ENCODE measurements at places on chromosomes 1 and 21.

GRCh38 chr1:41507110-41507720 is 22.7 kb upstream of the EDN2 start:
- DNase-seq = no peak

GRCh38 chr1:169240449-169241232 is 127.0 kb downstream of the NME7 start:
- DNase-seq = no peak

- DNase-seq = peak; percentile 81
These were observed 75.6 kb downstream of the SYT6 start for GRCh38 chr1:114078116-114078515.

DNA sequence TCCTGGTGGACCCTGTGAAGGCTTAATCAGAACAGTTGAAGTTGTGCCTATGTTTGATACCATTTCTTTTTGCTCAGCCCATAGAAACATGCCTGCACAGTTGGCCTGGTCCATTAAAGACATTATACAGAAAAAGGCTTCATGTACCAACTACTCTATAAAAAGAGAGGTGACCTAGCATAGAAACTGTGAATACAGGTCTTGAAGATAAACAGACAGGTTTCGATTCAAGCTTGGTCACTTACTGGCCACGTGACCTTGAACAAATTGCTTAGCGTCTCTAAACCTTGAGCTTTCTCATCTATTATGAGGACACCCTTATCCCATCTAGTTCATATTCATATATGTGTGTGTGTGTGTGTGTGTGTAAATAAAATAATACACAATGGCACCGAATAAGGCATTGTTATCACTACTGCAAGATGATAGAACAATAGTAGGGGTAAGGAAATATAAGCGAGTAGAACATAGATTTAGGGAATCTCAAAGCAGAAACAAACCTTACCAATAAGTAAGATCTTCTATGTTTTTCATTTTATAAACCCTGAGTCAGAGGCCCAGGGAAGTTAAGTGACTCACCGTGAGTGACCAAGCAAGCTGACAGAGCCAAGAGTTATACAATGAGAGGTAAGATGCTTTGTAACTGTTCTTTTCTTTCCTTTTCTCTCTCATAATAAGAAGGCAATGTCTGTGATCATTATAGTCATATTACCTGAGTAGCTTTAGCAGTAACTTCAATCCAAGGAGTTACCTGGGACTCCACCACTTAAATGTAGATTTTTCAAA is 476.8 kb upstream of the DEPDC1 start:
- DNase-seq = no peak

GRCh38 chr1:59568158-59568935 is 246.4 kb upstream of the HOOK1 start:
- no peak for DNase-seq

GRCh38 chr21:16588433-16588860 is 858.7 kb downstream of the USP25 start:
- DNase-seq = no peak

- no peak for DNase-seq
These were observed 72.0 kb downstream of the ST6GALNAC5 start for GRCh38 chr1:76939050-76939816.

DNA sequence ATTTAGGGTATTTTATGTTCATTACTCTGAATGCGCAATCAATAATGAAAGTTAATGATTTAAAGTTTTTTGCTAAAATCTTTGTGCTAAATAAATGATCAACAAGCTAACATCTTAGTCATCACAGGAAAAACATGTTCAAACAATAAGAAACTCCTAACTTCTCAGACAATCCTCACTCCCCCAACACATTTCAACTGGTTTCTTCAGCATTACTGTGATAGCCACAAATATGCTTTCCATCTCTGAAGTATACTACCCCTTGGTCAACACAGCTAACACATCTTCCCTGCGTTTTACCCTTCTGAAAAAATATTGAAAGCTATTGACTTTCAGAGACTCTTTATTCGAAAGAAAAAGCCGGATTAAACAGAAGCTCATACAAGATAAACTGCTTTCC is 85.8 kb downstream of the ZNF644 start:
- no peak for DNase-seq

DNA sequence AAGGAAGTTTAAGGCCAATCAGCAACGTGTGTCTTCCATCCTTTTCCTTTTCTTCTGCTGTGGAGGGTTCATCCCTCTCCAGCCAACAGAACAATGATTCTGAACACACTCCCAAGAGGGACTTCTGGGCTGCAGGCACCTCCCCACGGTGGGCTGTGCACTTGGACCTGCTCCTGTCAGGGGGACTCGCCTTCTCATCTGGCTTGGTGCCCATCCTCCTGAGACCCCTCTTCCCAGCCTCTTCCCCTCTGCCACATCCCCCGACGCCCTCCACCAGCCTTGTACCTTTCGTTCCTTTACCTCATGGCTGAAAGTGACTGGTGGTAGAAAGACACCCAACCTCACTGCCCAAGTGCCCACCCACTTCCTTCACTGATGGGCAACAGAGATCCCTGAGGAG is 26.0 kb upstream of the SLAMF9 start:
- no peak for DNase-seq

GRCh38 chr1:221727146-221728036 is 14.5 kb downstream of the DUSP10 start:
- DNase-seq = no peak

DNA sequence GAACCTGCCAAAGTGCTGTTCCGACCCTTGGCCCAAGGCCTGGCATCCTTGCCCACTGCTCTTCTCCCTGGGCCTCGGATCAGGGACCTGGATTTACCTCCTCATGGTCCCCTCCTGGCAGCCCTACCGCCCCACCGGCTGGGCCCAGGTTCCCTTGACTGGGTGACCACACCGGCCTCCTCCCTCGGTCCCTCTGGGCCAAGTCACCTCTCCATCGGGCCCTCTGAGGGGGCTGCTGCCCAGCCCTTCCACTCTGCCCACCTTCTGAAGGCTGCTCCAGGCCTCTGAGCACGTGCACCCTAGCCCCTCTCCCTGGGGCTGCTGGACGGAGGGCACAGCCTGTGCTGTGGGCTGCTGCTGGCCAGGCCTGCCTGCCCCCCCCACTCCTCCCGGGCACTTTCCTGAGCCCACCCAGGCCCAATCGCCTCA is 9.3 kb upstream of the MMEL1 start:
- no peak for DNase-seq

- no peak for DNase-seq
These were observed 54.6 kb upstream of the POU3F1 start for GRCh38 chr1:38101037-38101785.

GRCh38 chr1:219398815-219399396 is 214.0 kb downstream of the ZC3H11B start:
- DNase-seq = no peak

GRCh38 chr1:62196086-62196690 is 1.5 kb downstream of the L1TD1 start:
- DNase-seq = no peak

DNA sequence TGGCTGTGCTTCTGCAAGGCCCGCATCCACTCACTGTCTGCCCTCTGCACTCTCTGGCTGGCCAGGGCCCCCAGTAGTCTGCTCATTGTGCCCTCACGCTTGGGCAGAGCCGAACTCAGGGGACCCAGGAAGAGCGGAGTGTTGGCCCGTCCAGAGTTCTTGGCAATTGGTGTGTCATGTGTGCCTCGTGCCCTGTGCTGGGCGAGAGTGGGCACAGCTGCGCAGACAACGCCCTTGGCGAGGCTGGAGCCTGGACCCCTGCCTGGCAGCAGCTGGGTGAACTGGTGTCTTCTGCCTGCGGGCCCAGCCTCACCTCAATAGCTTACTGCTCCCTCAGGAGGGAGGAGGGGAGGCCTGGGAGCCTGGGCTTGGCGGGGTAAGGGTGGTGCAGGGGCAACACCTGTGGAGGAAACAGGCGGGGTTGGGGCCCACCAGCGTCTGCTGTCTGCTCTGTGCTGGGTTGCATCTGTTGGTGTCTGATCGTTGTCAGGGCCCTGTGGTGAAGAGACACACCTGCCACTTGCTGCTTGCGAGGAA is 2.1 kb downstream of the GUK1 start:
- DNase-seq = no peak

- DNase-seq = no peak
These were observed 1.3 kb upstream of the SLC26A9 start for GRCh38 chr1:205944525-205944924.

DNA sequence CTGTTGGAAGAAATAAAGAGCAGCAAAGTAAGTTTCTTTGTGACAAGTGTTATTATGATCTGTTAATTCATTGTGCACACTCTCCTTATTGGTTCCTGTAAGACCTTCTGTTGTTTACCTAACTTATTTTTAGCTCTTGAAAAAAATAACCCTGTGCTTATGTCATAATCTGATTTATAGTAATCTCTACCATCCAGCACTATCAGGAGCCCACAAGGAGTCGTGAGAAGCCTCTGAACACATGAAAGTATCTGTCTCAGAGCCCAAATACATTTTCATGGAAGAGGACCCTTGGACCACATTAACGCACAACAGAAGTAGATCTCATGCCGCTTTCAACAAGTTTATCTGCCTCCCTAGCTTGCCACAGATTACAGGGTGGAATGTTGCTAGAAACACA is 45.8 kb downstream of the CENPF start:
- no peak for DNase-seq

DNA sequence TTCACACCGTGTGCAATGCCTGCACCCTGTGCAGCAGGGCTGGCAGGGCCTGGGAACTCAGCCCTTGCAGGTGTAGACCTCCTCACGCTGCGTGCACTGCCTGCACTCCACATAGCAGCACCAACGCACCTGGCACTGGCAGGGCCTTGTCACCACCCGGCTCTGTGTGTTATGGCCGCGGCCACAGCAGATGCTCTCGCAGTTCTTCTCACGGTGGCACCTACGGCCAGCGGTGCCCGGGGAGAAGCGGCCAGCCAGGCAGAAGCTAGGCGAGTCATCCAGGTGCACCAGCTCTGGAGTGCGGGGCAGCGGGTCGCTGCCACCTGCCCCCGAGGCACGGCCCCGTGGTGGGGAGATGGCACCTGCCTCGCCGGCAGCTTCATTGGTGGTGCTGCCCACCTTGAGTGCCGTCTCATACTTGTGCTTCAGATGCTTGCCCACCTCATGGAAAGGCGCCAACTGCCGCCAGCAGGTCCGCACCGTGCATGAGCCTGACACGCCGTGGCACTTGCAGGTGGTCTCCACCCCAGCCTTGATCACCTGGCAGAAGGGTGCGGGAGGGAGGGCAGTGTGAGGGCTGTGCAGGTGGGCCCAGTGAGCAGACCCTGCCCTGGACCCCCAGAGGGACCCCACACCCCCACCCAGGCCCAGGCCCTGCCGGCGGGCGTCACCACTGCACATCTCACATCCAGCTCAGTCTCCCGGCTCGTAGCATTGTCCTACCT is 26.1 kb downstream of the WNT9A start:
- no peak for DNase-seq

DNA sequence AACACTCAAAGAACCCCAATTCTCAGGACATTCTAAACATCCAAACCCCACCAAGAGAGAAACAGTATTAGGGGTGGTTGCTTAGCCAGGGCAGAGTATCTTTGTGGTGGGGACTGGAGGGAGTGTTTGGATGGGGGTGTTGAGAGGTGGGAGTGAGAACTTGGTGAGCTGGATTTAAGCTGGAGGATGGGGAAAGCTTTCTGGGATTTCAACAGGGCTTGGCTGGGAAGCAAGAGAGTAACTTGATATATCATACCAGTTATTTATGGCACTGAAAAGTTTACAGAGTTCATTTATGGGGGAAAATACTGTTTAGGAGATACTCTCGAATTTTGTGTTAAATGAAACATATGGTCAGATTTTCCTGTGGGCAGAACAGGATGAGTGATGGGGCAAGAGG is 6.8 kb upstream of the CNIH3 start:
- no peak for DNase-seq

DNA sequence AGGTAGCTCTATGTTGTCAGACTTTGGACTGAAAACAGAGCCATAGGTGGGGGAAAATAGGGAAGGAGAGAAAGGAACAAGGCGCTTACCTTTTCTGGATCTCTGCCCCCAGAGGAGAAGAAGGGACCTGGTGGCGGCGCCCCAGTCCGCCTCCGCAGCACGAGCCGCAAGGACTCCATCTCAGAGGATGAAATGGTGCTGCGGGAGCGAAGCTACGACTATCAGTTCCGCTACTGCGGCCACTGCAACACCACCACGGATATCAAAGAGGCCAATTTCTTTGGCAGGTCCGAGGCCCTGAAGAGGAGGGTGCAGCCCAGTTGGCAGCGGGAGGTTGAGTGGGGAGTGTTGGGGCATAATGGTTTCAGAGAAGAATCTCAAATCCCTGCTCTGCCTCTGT is 18.5 kb upstream of the TMEM222 start:
- DNase-seq = no peak

DNA sequence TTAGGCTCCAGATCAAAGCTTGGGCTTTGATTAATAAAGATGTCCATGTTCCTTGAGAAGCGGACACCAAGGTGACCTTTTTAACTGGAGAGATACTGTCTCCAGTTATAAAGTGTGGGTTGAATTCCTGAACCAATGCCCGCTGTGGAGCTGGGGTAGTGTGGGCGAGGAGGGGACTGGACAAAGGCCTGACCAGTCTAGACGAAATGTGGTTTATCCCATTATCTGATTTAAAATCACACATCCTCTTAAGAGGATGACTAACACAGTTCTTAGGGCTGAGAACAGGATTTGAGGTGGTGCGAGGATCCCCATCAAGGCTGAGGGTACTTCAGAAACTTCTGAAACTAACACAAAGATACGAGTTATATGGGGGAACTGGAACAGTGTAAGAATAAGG is 84.5 kb upstream of the GCLM start:
- DNase-seq = no peak

GRCh38 chr1:8415526-8416278 is 97.8 kb downstream of the SLC45A1 start:
- DNase-seq = no peak

- no peak for DNase-seq
These were observed 6.7 kb downstream of the ADIPOR1 start for GRCh38 chr1:202951437-202951836.

GRCh38 chr1:235990330-235990795 is 74.5 kb downstream of the NID1 start:
- DNase-seq = no peak

GRCh38 chr1:1304331-1305299 is 3.1 kb downstream of the ACAP3 start:
- peak; percentile 51 for DNase-seq

DNA sequence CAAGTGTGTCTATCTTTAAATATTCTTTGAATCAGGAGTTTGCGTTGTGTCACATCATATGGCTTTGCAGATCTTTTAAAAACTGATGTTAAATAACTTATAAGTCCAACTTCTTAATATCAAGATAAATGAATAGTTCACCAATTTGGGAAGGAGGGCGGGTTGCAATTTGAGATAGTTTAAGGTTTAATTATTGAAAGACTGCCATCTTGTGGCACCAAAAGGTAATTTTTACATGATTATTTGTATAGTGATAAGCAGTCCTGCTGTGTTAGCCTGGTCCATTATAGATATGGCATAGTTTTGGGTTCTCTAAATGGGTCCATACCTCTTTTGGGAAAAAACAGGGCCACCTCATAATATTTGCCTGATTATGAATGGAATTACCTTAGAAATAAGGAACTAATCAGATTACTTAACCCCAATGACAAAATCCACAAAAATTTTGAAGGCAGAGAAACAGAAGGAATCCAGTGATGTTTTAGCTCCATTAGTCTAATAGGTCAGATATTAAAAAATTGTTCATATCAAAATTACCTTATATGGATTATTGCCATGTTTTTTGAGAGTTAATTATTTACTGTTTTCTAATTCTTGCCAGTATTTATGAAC is 64.3 kb downstream of the PRKAA2 start:
- peak; percentile 79 for DNase-seq

Data from hematopoietic multipotent progenitor cell treated with erythropoietin and hydrocortisone succinate and interleukin-3 and kit ligand, for 4 days (in vitro differentiated cells).